ENCODE measurements at places on chromosomes 6 and 20.

DNA sequence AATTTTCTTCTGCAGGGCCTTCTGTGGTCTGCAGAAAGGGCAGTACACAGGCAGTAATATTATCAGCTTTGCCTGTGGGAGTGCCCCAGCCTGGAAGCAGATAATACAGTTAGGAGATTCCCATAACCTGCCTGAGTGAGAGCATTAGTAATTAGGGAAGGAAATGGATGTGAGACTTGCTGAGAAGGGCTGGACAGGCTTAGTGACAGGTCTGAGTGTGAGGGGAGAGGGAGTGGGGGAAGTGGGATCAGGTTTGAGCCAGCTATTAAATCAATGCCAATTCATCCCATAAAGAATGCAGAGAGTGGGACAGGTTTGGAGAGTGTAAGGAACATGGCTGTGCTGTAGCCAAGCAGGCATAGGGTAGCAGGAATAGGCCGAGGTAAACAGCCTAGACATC lies 10.1 kb upstream of the CFAP206 start:
- DNase-seq, result no peak

- no peak for DNase-seq
Observed at GRCh38 chr6:45772051-45772450, 243.6 kb downstream of the CLIC5 start.

- peak; percentile 27 for DNase-seq
Observed at GRCh38 chr20:3239026-3239866, at the start of gene SLC4A11. Gene SLC4A11 (minus strand): TSS chr20:3239190. CDS start chr20:3239137, 53 bp downstream.

DNA sequence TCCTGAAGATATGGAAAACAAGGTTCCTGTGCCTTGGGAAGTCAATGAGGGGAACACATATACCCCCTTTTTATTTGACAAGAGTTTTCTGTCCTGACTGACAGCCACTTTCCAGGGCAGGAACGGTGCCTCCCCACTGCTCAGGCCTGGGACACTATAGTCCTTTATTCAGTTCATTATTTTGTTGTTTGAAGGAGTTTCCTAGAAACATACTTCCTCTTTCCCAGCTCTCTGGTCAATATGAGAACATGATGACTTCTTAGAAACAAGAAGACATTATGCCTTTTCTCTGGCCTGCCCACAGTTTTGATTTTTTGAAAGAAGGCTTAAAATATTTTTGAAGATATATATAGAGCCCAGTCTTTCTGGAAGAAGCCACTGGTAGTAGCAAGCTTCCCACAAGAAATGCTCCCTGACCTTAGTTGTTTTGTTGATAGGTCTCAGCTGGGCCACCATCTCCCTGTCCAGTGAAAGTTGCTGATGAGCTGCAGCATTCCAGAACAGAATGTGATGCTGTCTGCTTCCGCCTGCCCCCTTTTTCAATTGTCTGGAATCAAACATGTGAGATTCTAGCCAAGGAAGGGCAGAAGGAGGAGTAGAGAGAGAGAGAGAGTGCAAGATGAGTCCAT lies 350.0 kb upstream of the PRND start:
- no peak for DNase-seq

DNA sequence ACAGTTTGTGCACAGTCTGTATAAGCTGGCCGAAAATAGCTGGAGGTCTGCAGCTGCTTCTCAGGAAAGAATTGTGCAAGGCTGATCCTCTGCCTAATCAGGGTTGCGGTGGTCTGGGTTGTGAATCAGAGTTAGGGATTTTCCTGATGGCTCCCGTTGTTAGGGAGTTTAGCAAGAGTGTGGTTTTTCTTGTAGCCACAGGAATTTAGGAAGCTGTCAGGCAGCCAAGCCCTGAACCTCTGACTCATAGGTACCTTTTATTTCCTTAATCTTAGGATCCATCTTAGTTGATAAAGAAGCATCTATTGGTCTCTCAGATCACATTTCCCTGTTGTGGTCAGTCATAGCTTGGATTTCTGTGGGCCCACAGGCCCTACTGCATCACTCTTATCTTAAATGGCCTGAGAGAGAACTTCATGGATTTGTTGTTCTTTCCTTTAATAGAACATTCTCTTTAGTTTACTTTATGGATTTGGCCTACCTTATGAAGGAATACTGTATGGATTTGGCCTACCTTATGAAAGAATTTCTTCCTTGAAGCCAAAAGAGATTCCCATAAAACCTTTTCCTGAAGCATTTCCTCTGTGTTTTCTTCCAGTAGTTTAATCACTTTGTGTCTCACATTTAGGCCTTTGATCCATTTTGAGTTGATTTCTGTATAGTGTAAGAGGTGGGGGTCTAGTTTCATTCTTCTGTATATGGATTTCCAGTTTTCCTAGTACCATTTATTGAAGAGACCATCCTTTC lies 10.3 kb downstream of the KIF25 start:
- peak; percentile 100 for DNase-seq

GRCh38 chr6:80623066-80623815 lies 516.8 kb downstream of the BCKDHB start:
- DNase-seq, result no peak

- peak; percentile 92 for DNase-seq
Observed at GRCh38 chr20:362271-363254, 15.7 kb downstream of the NRSN2 start.

- no peak for DNase-seq
Observed at GRCh38 chr6:52385074-52385473, 23.1 kb downstream of the PAQR8 start.

- no peak for DNase-seq
Observed at GRCh38 chr6:89050697-89051096, 29.9 kb upstream of the PNRC1 start.

- no peak for DNase-seq
Observed at GRCh38 chr6:40760887-40761286, 173.7 kb upstream of the LRFN2 start.

DNA sequence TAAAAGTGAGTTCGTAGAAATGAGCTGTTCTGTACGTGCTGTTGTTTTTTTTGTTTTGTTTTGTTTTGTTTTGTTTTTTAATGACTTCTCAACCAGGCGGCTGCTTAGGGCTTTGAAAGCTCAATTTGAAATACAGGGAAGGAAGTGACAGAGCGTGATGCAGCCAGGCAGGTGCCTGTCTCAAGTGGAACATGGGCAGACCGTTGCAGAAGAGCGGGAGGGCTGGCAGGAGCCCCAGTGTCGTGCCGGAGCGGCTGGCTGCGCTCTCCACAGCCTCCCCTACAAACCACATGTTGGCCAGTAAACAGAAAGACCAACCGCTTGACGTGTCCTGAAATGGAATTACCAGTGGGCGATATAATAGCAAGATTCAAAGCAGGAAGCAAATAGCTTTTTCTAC lies 164.9 kb upstream of the RREB1 start:
- peak; percentile 31 for DNase-seq

DNA sequence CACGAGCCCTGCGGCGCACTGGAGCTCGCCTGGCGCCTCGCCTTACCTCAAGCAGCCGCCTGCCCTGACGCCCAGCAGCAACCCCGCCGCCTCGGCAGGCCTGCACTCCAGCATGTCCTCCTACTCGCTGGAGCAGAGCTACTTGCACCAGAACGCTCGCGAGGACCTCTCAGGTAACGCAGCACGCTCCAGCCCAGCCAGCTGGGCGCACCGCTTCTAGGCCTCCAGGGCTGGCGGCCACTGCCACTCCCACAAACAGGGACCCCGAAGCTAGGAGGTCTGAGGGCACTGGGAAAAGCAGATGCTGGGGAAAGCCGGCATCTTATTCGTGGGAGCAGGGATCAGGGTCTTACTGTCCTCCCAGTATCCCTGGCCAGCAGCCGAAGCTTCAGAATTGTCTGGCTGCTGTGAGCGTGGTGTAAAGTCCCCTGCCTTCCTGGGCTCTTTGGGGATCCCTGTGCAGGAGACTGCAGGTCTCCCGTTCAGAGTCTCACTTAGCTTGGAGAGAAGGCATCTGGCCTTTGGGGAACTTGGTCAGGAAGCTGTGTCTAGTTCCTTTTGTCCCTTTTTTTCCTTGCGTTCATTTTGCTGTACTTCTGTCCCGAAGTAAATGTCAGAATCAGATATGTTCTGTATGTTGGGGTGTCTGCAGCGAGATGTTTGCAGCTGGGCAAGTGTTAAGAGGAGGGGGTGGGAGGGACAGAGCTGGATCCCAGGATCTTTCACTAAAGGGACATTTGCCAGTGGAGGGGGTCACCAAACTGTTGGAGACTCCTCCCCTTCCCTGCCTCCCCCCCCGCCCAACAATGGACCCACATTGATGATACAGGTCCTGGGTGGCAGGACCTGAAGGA lies 1.8 kb downstream of the FOXF2 start:
- DNase-seq, result no peak

GRCh38 chr6:160978141-160978901 lies 13.2 kb upstream of the MAP3K4 start:
- peak; percentile 75 for DNase-seq

DNA sequence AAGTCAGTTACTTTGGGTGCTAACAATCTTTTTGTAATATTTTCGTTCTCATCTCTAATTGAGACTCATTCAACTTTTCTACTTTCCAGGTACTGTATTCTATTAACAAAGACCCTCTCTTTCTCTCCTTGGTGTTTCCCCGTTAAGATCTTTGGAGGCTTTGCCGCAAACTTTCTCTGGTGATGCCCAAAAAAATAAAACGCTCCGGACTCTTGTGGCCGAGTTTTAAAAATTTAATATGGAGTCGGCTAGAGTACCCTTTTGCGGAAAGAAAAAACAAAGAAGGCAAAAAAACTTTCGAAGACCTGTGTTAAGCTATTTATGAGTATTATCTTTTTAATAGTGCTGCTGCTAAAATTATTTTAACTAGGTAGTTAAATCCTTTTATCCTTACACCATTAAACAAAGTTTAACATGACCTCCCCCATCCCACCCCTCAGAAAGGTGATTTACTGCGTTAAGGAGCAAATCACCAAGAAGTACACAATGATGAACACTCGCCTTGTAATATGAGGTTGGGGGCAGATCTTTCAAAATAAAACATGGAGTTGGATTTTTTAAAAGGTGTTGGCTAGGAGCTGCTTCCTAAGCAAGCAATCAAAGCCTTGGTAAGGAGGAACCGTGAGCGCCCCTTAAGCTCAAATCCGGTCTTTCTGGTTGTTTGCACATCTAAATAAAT lies 10.0 kb downstream of the SIM1 start:
- no peak for DNase-seq

GRCh38 chr20:2738331-2739041 lies 45.9 kb downstream of the EBF4 start:
- DNase-seq, result no peak

DNA sequence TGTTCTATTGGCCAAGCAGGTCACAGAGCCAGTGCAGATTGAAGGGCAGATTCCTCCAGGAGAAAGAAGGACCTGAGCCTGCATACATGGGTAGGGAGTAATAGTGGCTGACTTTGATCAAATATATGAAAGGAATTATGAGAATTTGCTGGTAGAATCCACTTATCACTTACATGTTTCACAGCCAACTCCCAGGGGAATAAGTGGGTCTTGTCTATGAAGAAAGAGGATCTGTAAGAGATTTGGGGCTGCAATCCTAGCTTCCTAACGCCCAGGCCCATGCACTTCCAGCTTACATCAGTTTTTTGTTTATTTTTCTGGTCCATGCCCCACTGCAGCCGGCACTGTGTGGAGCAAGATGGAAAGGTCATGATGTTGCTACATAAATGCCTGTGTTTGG lies 107.9 kb upstream of the SYNDIG1 start:
- DNase-seq, result peak; percentile 56

GRCh38 chr20:15847196-15847784 lies 726.0 kb downstream of the KIF16B start:
- DNase-seq, result no peak

DNA sequence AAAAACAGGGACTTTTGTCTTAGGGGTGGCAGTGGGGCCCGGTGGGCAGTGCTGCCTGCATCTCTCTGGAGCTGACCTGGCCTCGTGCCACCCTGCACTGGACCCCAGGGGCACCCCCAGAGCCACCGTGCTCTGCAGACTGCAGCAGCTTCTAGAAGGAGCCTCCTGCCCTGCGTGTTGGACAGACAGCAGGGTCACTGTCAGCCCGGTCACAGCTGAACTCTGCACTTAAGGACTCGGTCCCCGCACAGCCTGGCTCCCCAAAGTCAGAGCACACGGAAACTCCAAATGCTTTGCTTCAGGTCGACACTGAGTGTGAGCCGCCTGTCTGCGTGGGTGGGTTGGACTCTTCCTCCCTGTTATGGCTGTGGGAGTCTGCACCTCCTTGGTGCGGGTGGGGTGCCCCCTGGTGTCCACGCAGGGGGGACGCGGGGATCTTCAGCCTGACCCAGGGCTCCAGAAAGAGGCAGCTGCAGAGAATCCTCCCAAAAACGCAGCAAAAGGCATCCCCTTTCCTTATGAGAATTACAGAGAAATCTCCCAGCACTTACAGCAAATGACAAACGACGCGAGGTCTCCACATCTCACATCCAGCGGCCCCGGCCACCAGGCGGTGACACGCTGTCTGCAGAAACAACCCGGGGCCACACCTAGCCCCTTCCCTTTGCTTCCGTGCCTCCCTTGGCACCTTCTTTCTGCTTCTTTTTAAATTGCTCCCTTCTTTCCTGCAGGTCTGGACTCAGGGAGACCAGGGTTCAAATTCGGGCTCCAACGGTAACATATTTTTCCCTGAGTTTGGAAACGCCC lies 36.3 kb upstream of the DACT2 start:
- peak; percentile 7 for DNase-seq
